ENCODE measurements at places on chromosomes 3 and 15.

DNA sequence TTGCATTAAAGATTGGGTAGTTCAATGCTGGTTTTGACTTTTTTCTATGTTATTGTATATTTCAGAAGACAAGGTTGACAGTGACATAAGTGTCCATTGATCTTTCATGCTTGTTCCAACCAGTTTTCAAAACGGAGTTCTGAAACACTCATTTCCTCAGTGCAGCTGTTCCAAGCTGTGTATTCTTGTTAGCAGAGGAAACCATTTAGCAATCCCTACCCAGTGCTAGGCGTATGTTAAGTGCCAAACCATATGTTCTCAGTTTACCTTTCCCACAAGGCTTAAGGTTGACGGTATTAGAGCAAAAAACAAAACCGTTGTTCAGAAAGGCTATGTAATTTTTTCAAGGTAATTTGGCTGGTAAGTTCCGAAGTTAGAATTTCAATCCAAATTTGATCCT lies 9.1 kb downstream of the ATOSA start:
- no peak for DNase-seq

- DNase-seq = no peak
Observed at GRCh38 chr15:63672775-63673174, 75.6 kb downstream of the FBXL22 start.

DNA sequence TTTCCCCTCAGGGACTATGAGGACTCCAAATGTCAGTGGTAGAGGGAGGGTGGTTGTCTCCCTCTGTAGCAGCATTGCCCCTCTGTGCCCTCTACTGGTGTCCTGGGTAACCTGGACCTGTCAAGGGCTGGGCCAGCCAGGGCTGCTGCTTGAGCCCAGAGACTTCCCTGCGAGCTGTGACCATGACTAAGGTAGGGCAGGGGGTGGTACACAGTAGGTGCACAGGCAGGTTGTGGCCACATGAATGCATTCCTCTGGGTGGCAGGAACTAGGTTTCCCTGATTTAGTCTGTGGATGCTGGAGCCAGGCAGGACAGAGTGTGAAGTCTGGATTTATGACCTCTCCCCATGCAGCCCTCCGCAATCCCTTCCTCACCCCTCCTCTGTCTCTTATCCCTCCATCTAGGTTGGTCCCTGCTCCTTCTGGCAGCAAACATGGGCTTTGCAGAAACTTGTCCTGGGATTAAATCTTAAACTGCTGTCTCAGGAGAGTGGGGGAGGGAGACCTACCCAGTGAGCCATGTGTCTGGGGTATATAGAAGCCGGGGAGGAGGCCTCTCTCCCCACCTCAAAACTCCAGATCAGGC lies 8.7 kb upstream of the SEMA3F start:
- no peak for DNase-seq

GRCh38 chr3:123949641-123950040 lies 11.4 kb downstream of the CCDC14 start:
- DNase-seq = no peak

DNA sequence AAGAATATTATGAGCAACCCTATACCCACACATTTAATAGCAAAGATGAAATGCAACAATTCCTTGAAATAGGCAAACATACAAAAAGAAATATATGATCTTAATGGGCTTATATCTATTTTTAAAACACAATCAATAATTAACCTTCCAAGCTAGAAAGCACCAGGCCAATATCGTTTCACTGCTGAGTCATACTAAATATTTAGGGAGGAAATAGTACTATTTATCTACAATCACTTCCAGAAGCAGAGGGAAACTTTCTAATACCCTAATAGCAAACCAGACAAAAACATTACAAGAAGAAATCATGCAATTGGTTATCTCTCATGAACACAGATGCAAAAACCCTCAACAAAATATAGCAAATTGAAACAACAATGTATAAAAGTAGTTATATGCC lies 207.8 kb downstream of the MTHFS start:
- DNase-seq = no peak

GRCh38 chr15:77969055-77969454 lies 108.5 kb downstream of the TBC1D2B start:
- no peak for DNase-seq

DNA sequence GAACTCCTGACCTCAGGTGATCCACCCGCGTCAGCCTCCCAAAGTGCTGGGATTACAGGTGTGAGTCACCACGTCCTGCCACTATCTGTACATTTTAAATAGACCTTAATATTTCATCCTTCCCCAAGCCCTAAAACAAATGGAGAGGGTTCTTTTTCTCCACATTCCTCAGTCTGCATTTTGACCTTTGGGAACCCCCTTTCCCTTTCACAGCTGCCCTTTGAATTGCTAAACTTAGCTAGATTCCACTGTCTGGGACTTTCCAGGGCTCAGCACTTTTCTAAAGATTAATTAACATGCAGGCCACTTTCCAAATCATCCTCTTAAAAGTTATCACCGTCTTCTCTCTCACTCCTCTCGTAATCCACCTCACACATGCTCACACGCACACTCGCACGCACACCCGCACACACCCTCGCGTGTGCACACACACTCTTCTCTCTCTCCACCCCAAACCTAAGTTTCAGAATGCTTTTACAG lies 124.2 kb downstream of the TMCO5A start:
- DNase-seq = no peak

- no peak for DNase-seq
Observed at GRCh38 chr15:28942571-28942970, 56.8 kb downstream of the APBA2 start.

DNA sequence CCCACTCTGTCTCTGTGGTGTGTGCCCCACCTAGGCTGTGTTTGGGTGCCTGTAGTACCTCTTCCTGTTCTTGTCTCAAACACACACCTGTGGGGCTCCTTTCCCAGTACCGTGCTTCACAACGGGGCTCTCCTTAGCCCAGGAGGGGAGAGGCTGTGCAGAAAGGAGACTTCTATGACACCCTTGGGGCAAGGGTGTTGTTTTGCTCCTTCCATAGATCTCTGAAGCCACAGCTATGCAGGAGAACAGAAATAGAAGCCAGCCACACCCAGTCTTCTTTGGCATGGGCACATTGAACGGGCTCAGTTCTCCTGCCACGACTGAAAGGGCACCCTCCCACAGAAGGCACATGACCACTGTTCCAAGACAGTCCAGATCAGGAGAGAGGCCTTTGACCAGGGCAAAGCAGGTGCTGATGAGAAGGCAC lies 74.3 kb downstream of the LIPC start:
- no peak for DNase-seq

- DNase-seq = no peak
Observed at GRCh38 chr3:186996356-186996755, 66.0 kb downstream of the ST6GAL1 start.

GRCh38 chr3:123188058-123188457 lies 13.7 kb upstream of the SEC22A start:
- no peak for DNase-seq

DNA sequence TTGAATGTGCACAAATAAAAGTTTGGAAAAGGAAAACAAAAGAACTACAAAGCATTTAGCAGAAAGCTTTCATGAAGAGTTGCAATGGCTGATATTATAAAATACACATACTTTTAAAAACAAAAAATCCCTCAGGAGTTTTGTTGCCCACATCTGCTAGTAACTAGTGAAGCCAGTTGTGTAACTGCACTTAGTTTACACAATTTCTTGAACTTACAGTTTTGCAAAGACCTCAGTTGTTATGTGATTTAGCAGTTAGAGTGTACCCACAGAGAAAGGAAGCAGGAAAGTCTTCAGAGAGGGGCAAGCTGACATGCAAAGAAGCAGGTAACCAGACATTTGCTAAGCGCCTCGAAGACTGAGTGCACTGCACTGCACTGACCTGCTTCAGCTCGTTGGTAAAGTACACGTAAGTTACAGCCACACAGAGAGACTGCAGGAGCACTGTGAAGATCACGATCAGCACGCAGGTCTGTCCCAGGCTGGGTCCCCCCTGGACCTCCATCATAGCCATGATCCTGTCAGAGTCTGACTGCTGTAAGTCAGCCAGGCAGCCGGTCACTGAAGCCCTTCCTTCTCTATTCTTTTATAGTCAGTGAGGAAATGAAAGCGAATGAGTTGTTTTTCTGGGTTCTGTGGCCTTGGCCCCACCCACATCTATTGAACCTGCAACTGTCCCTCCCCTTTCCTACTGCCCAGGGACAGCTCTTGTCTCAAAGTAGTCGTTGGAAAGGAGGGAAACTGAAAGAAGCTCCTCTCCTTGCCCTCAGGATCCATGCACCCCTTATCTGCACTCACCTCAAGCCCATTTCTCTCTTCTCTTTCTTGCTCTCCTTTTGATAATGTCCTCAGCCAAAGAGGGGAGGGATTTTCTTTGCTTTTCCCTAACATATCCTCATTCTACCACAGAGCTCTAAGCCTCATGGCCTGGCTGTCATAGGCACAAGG lies at the start of gene TNFSF10:
TNFSF10 (minus strand) TSS at position 560 of the 948 bp plus-strand sequence; CDS start at position 514, 46 bp downstream.
- DNase-seq = peak; percentile 45

DNA sequence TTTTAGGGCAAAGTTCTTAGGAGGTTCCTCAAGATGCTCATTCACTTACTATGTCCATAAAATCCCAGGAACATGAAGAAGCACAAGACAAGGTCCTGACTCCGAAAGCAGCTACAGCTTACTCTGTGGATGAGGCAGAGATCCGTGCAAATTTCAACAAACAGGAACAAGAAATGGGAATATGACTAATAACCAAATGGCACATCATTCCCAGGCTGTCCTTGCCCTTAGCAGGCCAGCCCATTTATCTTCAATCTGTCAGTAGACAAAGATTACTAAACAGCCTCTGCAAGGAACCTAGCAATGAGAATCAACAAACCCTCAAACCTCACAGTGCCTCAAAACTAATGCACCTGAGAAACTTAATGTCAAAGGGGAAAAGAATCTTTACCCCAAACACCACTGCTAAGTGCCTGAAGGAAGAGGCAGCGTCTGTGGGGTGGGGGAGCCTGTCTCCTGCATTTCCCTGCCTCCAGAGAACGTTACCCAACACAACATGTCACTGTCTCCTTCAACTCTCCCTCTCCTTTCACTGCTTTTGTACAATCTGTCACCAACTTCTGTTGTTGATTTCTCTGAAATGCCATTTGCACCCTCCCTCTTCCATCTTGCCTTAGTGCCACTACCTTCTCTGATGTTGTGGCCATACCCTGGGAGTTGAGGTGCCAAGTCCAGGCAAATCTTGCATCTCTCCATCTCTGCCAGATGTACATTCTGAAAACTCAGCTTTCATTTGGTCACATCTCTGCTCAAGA lies 4.8 kb downstream of the TNFAIP8L3 start:
- DNase-seq = no peak

DNA sequence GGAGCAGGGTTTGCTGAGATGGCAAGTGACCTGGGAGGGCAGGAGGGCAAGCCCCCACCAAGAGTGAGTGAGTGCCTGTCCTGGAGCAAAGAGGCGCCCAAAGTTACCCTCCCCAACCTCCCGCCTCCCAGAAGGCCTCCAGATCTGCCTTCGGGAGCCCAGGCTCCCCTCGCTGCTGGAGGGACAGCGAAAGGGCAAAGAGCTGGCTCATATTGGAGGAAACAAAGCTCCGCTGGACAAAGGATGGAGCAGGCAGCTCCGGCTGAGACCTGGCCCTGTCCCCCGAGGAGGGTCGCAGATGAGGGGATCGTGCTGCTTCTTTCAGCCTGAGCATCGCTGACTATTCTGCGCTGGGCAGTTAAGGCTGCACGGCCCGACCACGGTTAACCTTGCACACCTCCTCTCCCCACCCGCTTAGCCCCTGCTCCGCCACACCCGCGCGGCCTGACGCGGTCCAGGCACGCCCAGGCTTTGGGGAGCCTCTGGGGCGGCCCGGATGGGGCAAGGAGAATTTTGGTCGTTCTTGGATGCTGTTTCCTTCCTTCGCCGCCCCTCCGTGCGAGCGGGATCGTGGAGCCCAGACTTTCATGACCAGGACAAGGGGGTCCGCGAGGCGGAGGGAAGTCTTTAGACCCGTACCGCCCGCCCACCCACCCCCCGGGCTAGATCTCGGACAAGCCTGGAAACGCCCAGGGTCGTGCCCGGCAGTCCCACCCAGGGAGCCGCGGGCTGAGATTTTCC lies 651 bp downstream of the PLCD1 start:
- no peak for DNase-seq

- no peak for DNase-seq
Observed at GRCh38 chr15:89104172-89104564, 15.9 kb downstream of the ABHD2 start.

GRCh38 chr3:115633467-115633866 lies 10.2 kb downstream of the GAP43 start:
- no peak for DNase-seq

- DNase-seq = no peak
Observed at GRCh38 chr3:127104586-127104985, 88.3 kb upstream of the PRR23E start.

Measured in activated CD4-positive, alpha-beta T cell treated with anti-CD3 and anti-CD28 coated beads for 4 hours (primary cell).